NCI-H524 (cell line): ENCODE measurements at places on chromosomes 2 and 18.

GRCh38 chr2:62410015-62410453, 96.0 kb downstream of the TMEM17 start:
- no peak for DNase-seq

GRCh38 chr2:74544634-74545033, 9.1 kb downstream of the LOXL3 start:
- DNase-seq: no peak

GRCh38 chr2:130355172-130355577, 681 bp upstream of the PTPN18 start:
- no peak for DNase-seq

DNA sequence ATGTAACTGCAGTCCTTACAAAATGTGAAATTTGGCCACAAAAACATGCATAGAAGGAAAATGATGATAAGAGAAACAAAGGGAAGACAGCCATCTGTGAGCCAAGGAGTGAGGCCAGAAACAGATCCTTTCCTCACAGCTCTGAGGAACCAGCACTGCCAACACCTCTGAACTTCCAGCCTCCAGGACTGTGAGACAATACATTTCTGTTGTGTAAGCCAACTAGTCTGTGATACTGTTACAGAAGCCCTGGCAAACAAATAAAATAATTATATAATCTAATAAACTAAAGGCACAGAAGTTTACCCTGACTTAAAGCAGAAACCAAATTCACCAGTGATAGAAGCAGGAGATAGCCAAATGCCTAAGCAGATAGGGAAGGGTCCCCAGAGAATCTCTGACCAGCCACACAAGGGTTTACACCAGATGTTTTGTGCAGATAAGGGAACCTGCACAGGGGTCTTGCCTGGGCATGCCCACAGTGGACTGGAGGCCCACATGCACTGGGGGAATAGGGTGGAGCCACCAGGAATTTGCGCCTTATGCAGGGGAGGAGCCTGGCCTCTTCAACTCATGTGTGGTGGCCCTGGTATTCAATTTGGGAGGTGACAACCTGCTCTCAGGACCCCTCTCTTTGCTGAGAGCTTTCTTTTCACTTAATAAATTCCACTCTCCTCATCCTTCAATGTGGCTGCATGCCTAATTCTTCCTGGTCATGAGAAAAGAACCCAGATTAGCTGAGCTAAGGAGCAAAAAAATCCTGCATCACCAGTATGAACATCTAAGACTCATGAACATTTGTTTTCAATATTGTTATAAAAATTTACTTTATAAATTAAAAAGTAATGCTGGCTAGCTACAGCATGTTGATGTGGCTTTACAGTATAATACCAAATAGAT, 3.8 kb upstream of the GCC2 start:
- no peak for DNase-seq

DNA sequence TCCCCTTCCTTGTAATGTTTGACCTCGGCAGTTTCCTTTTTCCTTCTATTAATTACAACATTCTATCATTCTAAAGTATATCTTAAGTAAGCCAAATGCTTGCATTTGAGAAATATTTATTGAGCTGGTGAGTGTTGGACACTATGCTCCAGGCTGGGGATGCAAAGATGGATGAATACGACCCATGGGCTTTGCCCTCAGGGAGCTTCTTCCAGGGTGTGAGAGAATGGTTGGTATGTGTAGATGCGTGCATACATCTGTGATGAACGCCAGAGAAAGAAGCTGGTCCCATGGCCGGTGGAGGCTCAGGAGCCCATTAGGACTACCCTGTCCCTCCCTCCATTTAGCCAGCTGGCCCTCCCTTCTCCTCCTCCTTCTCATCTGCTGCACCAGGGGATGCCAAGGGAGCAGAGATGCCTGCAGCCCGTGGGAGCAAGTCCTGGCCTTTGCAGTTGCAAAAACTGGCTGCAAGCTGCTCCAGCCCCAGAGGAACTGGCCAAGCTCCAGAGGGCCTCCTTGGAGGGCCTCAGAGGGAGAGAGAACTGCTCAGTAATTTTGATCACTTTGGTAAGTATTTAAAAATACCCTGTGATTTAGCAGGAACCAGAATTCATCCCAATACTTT, 65.7 kb upstream of the FOSL2 start:
- DNase-seq: no peak

DNA sequence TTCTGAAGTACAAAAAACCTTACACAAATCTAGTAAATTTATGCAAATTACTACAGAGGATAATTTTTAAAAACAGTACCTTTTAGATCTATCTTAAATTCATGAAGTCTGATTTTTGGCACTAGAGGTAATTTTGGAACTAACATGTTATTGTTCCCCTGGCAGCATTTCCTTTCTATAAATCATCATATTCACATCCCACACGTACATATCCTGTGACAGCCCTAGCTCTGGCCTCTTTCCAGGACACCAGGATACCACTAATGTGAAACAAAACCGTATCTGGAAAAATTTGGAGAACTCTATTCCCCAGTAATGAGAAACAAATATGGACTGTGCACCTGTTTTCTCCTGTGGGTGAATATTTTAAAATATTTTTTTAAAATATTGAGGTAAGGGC, 14.0 kb upstream of the BIRC6 start:
- DNase-seq: no peak
